HT-29 (cell line): ENCODE measurements at places on chromosomes 7 and 10. TPM values are rescaled to one million over a fixed set of nuclear protein-coding genes. Genes with fewer than 3 reads are reported as not detected.

SPDYE11 gene
- not detected in 2 replicates for total RNA-seq

PPP1R17 gene
- not detected in 2 replicates for total RNA-seq

- no peak for DNase-seq
Observed at GRCh38 chr7:90709501-90710465, 113.7 kb downstream of the CDK14 start.

DNA sequence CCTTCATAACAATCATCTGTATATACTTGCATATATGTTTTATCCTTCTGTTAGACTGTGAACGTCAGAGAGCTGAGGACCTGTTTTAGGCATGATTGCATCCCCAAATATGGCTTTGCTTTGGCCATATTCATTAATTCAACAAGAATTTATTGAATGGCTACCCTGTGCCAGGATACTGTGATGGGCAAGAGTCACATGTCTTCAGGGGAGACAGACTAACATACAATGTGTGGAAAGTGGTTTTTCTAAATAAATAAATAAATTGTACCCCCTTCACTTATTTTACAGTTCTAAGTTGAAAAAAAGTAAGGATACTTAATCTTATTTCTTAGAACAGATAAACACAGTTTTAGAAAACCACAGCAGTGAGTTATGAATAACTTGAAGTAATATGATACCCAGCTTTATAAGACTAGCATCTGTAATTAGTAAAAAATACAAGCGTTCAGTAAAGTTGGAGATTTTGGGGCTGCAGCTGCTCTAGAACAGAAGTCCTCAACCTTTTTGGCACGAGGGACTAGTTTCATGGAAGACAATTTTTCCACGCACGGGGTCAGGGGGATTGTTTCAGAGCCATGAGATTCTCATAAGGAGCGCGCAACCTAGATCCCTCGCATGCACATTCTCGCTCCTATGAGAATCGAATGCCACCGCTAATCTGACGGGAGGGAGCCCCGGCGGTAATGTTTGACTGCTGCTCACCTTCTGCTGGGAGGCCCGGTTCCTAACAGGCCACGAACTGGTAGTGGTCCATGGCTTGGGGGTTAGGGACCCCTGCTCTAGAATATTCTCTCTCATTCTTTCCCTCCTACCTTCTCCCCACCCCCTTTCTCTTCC lies 89.4 kb upstream of the MTPN start:
- no peak for DNase-seq

GRCh38 chr7:144379776-144380384 lies 23.6 kb downstream of the NOBOX start:
- no peak for DNase-seq

DNA sequence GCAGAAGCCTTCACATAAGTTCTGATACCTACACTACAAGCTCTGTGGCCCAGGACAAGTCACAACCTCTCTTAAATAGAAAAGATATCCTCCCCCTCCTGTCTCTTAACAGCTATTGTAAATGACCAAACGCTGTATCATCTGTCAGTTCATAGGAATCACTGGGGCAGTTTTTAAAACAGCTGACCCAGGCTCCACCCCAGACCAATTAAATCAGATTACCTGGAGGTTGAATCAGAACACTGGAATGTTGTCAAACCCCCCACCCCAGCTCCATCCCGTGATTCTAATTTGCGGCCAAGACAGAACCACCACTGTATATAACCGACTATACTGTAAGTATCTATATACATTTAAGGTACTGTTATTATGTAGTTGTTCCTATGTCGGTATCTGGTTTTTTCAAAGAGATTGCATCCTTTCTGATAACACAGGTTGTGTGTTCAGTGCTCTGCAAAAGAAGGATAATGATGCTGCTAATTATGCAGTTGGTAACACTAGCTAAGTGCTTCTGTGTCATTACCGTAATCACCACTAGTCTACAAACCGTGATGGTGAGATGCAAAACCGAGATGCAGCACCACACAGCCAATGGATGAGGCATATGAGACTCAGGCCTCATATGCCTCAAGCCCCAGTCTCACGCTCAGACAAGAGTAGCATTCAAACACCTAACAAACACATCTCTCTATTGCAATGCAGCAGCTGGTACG lies 47.4 kb downstream of the TNS3 start:
- DNase-seq, result peak; percentile 82

- peak; percentile 7 for DNase-seq
Observed at GRCh38 chr10:118332948-118333710, 9.0 kb downstream of the FAM204A start.

GRCh38 chr7:44307905-44308595 lies 17.3 kb downstream of the CAMK2B start:
- no peak for DNase-seq
